Activated CD4-positive, alpha-beta T cell treated with anti-CD3 and anti-CD28 coated beads for 36 hours (primary cell): ENCODE measurements at places on chromosomes 16 and 17. TPM values are rescaled to one million over a fixed set of nuclear protein-coding genes. Genes with fewer than 3 reads are reported as not detected.

GRCh38 chr17:19298569-19299213 lies 61.5 kb downstream of the EPN2 start:
- H3K4me3 ChIP-seq: no peak overlapping the region
- DNase-seq: no peak
- no peaks in the 10 kb centered on the region for H3K4me1 ChIP-seq
- peaks cover 3% of the 10 kb centered on the region for H3K27me3 ChIP-seq
- H3K36me3 ChIP-seq: no peaks in the 10 kb centered on the region
- no peak overlapping the region for H3K27ac ChIP-seq

GRCh38 chr16:53910990-53911389 lies 207.0 kb downstream of the FTO start:
- no peak overlapping the region for H3K4me3 ChIP-seq
- no peaks in the 10 kb centered on the region for H3K27me3 ChIP-seq
- DNase-seq: no peak
- no peak overlapping the region for H3K27ac ChIP-seq
- peaks cover 29% of the 10 kb centered on the region for H3K4me1 ChIP-seq
- peaks cover 3% of the 10 kb centered on the region for H3K36me3 ChIP-seq

DNA sequence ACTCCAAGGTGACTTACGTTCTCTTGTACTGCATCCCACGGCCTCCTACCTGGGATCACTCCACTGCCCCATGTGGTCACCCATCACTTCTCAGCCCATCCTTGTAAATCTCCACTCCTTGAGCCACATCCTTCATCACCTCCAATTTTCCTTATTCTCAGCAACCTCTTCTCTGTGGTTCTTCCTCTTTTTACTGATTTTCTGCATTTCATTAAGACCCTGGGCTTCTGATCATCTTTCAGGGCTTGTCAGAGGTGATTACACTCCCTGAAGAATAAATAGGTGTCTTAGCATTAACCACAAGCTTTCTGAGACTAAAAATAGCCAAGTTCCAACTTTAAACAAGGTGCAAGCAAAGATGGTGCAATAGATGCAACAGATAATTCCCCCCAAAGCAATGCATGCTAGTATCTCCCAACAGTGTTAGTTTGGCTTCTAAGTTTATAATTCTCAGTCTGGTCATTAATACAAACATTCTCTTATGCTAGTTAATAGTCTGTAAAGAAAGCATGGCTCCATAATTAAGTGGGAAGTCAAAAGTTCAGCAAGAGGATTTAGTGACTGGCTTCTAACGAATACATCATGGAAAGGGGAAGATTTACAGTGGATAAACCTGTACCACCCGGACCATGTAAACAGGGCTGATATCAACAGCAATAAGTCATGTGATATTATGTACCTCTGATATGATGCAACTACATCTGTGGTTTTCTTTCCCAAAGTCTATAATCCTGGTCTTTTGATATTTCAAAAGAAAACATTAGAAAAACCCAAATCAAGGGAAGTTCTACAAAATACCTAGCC lies 47.4 kb upstream of the FOXJ1 start:
- H3K27ac ChIP-seq: peak overlapping the region; percentile 88
- no peak overlapping the region for H3K4me3 ChIP-seq
- H3K4me1 ChIP-seq: peaks cover 75% of the 10 kb centered on the region
- no peaks in the 10 kb centered on the region for H3K27me3 ChIP-seq
- peaks cover 5% of the 10 kb centered on the region for H3K36me3 ChIP-seq

DNA sequence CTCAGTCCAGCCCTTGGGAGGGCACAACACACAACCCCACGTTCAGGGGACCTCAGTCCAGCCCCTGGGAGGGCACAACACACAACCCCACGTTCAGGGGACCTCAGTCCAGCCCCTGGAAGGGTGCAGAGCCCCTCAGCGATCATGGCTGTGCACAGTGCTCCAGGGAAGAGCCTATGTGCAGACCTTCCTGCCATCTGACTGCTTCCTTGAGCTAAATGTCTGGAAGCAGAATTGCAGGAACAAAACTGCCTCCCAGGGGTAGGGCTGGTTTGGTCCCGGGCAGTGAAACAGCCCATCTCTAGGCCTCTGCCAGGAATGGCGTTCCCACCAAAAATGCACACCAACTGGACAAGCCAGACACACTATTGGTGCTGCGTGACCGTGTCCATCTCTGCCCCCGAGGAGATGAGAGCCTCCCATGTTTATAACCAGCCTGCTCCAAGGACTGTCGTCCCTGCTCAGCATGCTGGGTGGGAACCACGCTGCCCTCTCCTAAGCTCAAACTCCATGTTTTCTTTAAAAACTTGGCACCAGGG lies 44.0 kb downstream of the ZNF276 start:
- peaks cover 66% of the 10 kb centered on the region for H3K36me3 ChIP-seq
- no peaks in the 10 kb centered on the region for H3K27me3 ChIP-seq

DNA sequence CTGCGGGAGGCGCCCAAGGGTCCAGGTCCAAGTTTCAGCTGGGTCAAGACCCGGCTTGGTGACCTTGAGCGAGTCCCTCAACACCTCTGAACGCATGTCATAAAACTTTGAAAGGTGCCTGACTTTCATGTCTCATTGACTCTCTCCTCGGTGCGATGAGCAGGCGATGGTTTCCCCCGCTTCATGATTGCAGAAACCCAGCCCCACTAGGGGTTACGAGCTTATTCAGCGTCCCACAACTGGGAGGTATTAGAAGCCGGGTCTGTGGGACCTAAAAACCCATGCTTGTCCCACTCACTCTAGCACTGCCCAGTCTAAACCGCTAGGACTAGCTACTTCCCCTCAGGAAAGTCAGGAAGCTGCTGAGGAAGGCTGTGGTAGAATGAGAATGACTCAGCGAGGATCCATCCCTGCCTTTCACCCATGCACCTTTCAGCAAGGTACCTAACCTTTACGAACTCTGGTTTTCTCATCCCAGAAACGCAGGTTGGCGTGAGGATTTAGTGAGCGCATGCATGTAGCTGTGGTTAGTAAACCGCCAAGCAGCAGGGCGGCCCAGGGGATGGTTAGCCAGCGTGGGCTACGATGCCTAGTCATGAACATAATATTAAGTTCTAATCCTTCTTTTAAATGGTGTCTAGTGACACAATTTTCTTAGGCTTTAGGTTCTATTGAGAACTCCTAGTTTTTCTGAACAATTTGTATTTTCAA lies 26.2 kb upstream of the RFFL start:
- peak overlapping the region; percentile 97 for H3K27ac ChIP-seq
- DNase-seq: peak; percentile 66
- H3K4me1 ChIP-seq: peaks cover 48% of the 10 kb centered on the region
- no peaks in the 10 kb centered on the region for H3K27me3 ChIP-seq

DNA sequence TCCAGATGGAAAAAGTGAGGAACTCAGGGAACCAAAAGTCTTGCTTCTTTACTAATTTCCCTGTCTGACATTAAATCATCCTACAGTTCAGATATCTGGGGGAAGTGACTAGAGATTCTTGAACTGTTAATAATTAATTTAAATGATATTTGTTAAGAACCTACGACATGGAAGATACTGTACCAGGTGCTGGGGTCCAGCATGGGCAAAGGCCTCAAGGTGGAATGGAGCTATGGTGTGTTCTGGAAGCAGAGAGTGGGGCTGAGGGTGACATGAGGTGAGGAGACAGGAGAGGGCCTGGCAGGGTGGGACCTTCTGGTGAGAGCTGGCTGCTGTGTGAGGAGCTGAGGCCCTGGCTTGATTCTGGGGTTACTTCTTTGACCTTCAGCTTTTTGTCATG lies 6.0 kb upstream of the CCL2 start:
- H3K4me3 ChIP-seq: no peak overlapping the region
- no peaks in the 10 kb centered on the region for H3K36me3 ChIP-seq
- no peak for DNase-seq
- H3K27me3 ChIP-seq: peaks cover 5% of the 10 kb centered on the region
- H3K4me1 ChIP-seq: peaks cover 3% of the 10 kb centered on the region

DNA sequence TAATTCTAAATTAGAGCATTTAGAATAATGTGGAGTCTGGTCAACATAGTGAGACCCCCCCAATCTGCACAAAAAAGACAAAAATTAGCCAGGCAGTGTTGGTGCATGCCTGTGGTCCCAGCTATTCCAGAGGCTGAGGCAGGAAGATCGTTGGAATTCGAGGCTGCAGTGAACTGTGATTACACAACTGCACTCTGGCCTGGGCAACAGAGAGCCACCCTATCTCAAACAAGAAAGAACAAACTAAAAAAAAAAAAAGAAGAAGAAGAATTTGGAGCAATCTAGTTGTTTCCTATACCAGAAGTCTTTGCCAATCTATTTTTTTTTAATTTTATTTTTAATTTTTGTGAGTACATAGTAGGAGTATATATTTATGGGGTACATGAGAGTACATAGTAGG lies 6.0 kb downstream of the CETP start:
- peaks cover 17% of the 10 kb centered on the region for H3K4me1 ChIP-seq
- no peaks in the 10 kb centered on the region for H3K27me3 ChIP-seq
- H3K27ac ChIP-seq: no peak overlapping the region
- no peaks in the 10 kb centered on the region for H3K36me3 ChIP-seq
- H3K4me3 ChIP-seq: no peak overlapping the region
- no peak for DNase-seq

- peaks cover 36% of the 10 kb centered on the region for H3K36me3 ChIP-seq
- no peaks in the 10 kb centered on the region for H3K27me3 ChIP-seq
- peak overlapping the region; percentile 80 for H3K27ac ChIP-seq
- H3K4me3 ChIP-seq: peak overlapping the region; percentile 90
- peaks cover 26% of the 10 kb centered on the region for H3K4me1 ChIP-seq
Measured at GRCh38 chr17:40124279-40125141, 2.7 kb downstream of the MSL1 start.

- no peak overlapping the region for H3K27ac ChIP-seq
- no peaks in the 10 kb centered on the region for H3K36me3 ChIP-seq
Measured at GRCh38 chr16:61362585-61362984, 673.7 kb downstream of the CDH8 start.

DNA sequence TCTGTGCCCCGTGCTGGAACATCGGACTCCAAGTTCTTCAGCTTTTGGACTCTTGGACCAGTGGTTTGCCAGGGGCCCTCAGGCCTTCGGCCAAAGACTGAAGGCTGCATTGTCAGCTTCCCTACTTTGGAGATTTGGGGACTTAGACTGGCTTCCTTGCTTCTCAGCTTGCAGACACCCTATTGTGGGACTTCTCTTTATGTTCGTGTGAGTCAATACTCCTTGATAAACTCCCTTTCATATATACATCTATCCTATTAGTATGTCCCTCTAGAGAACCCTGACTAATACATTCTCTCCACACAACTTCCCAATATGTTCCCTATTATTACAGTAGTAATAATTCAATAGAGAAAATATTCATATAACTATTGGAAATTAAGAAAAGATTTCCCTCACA lies 9.2 kb upstream of the ASGR2 start:
- no peaks in the 10 kb centered on the region for H3K36me3 ChIP-seq
- H3K4me3 ChIP-seq: no peak overlapping the region
- no peak overlapping the region for H3K27ac ChIP-seq

GRCh38 chr16:5762362-5762761 lies 664.8 kb upstream of the EEF2KMT start:
- no peak overlapping the region for H3K4me3 ChIP-seq
- H3K4me1 ChIP-seq: no peaks in the 10 kb centered on the region
- H3K36me3 ChIP-seq: no peaks in the 10 kb centered on the region
- no peaks in the 10 kb centered on the region for H3K27me3 ChIP-seq
- DNase-seq: no peak

DNA sequence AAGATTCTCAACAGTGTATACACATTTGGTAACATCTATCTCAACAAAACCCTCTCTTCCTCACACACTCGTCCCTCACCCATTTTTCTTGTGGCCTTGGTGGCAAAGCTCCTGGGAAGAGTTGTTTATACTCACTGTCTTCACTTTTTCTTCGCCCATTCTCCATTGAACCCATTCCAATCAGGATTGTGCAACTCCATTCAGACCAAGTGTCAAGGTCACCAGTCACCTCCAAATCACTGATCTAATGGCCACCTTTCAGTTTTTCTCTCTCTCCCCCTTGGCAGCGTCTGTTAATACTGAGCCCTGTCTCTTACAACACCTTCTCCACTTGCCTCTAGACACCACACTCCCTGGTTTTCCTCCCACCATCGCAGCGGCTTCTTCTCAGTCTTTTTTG lies 8.6 kb upstream of the SLC13A5 start:
- no peak overlapping the region for H3K4me3 ChIP-seq
- H3K27ac ChIP-seq: no peak overlapping the region
- no peak for DNase-seq
- no peaks in the 10 kb centered on the region for H3K4me1 ChIP-seq

- peaks cover 9% of the 10 kb centered on the region for H3K4me1 ChIP-seq
- H3K36me3 ChIP-seq: no peaks in the 10 kb centered on the region
- peak overlapping the region; percentile 81 for H3K27ac ChIP-seq
Measured at GRCh38 chr17:18158022-18158600, 25.5 kb upstream of the ALKBH5 start.

DNA sequence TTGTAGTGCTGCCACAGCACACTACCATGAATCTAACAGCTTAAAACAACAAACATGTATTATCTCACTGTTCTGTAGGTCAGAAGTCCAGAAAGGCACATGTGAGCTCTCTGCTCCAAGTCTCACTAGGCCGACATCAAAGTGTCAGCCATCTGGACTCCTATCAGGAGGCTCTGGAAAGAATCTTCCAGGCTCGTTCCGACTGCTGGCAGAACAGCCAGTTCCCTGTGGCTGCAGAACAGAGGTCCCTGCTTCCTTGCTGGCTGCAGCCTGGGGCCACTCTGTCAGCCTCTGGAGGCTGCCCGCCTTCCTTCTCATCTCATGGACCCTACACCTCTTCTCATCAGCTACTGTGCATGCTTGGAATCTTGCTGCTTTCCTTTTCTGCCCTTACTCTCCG lies 168.9 kb downstream of the CBLN1 start:
- no peaks in the 10 kb centered on the region for H3K4me1 ChIP-seq
- H3K27me3 ChIP-seq: peaks cover 4% of the 10 kb centered on the region
- no peak for DNase-seq

- H3K36me3 ChIP-seq: no peaks in the 10 kb centered on the region
- no peak overlapping the region for H3K4me3 ChIP-seq
- DNase-seq: no peak
- H3K27me3 ChIP-seq: no peaks in the 10 kb centered on the region
- H3K27ac ChIP-seq: no peak overlapping the region
Measured at GRCh38 chr16:4618645-4619418, 4.1 kb upstream of the UBALD1 start.

- H3K36me3 ChIP-seq: no peaks in the 10 kb centered on the region
- no peak for DNase-seq
- no peak overlapping the region for H3K27ac ChIP-seq
- no peaks in the 10 kb centered on the region for H3K4me1 ChIP-seq
- no peaks in the 10 kb centered on the region for H3K27me3 ChIP-seq
Measured at GRCh38 chr16:57945740-57946138, 25.2 kb downstream of the CNGB1 start.

The CRYBA1 gene
- not detected for total RNA-seq

The GSE1 gene
- total RNA-seq: 13.5 TPM

The MARVELD3 gene
- total RNA-seq: not detected

The TSPAN10 gene
- total RNA-seq: 0.34 TPM

The KRTAP4-4 gene
- total RNA-seq: not detected

The SCNN1G gene
- not detected for total RNA-seq

The ATP2C2 gene
- total RNA-seq: not detected

The PIRT gene
- not detected for total RNA-seq

The PROCA1 gene
- total RNA-seq: 4.5 TPM

The HES7 gene
- 3.2 TPM for total RNA-seq

The KRT40 gene
- total RNA-seq: not detected

The SULT1A3 gene
- total RNA-seq: 18.9 TPM

The STAC2 gene
- not detected for total RNA-seq

The PITPNM3 gene
- 0.69 TPM for total RNA-seq

The SOCS1 gene
- 100.0 TPM for total RNA-seq
